Fibroblast of lung (primary cell): ENCODE measurements at places on chromosomes 5 and 9. TPM values are rescaled to one million over a fixed set of nuclear protein-coding genes. Genes with fewer than 3 reads are reported as not detected.

BTNL8 gene
- not detected in 2 replicates for total RNA-seq

EMB gene
- total RNA-seq = 2.6 and 11.6 TPM in 2 replicates

VAV2 gene
- 15.2 and 17.7 TPM in 2 replicates for total RNA-seq

GRCh38 chr5:65213921-65214525 lies 267.7 kb downstream of the ADAMTS6 start:
- H3K27ac ChIP-seq = no peak overlapping the region
- no peak overlapping the region for H3K4me3 ChIP-seq
- peak; percentile 46 for DNase-seq
- no peaks in the 10 kb centered on the region for H3K36me3 ChIP-seq
- H3K4me1 ChIP-seq = peaks cover 7% of the 10 kb centered on the region

PGM5 gene
- total RNA-seq = 37.5 and 113 TPM in 2 replicates

TAF11L10 gene
- not detected in 2 replicates for total RNA-seq

- H3K27ac ChIP-seq = no peak overlapping the region
- H3K36me3 ChIP-seq = no peaks in the 10 kb centered on the region
- H3K4me1 ChIP-seq = peaks cover 13% of the 10 kb centered on the region
- H3K4me3 ChIP-seq = no peak overlapping the region
- H3K27me3 ChIP-seq = no peaks in the 10 kb centered on the region
- no peak for DNase-seq
Observed at GRCh38 chr5:1103505-1104326, 8.1 kb downstream of the SLC12A7 start.

PKD2L2 gene
- 0.26 TPM in 1 of 2 replicates, not detected in the other for total RNA-seq

- H3K4me3 ChIP-seq = no peak overlapping the region
- H3K36me3 ChIP-seq = no peaks in the 10 kb centered on the region
- no peaks in the 10 kb centered on the region for H3K27me3 ChIP-seq
- H3K4me1 ChIP-seq = no peaks in the 10 kb centered on the region
- no peak for DNase-seq
Observed at GRCh38 chr5:12645582-12645981, 741.3 kb upstream of the CTNND2 start.

- no peak for DNase-seq
- no peaks in the 10 kb centered on the region for H3K27me3 ChIP-seq
- H3K27ac ChIP-seq = no peak overlapping the region
- peaks cover 3% of the 10 kb centered on the region for H3K4me1 ChIP-seq
- H3K36me3 ChIP-seq = no peaks in the 10 kb centered on the region
Observed at GRCh38 chr9:96858018-96858573, 3.8 kb upstream of the ZNF782 start.

RASGEF1C gene
- under 0.01 TPM in 2 replicates for total RNA-seq

GRCh38 chr5:111776913-111777781 lies 20.2 kb upstream of the NREP start:
- no peak overlapping the region for H3K4me3 ChIP-seq
- no peak for DNase-seq
- no peaks in the 10 kb centered on the region for H3K27me3 ChIP-seq

DNA sequence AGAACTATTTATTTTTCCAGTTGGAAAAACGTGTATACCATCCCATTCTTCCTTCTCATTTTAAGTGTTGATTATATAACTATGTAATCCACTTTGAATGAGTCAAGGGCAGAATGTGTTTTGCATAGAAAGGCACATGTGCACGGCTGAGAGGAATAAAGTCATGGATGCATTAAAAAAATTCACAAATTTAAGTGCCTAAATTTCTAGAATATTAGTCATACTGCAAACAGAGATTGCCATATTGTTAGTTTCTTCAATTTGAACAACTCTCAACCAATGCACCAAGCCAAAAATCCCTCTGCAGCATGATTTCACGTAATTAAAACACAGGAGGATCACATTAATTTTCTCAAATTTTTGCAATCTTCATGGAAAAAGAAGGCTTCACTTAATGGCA lies 166.3 kb downstream of the MPDZ start:
- no peak overlapping the region for H3K4me3 ChIP-seq
- no peaks in the 10 kb centered on the region for H3K27me3 ChIP-seq
- H3K27ac ChIP-seq = no peak overlapping the region
- H3K36me3 ChIP-seq = peaks cover 2% of the 10 kb centered on the region
- DNase-seq = peak; percentile 71
- peaks cover 4% of the 10 kb centered on the region for H3K4me1 ChIP-seq

GRCh38 chr5:3302228-3302627 lies 293.4 kb upstream of the IRX1 start:
- no peaks in the 10 kb centered on the region for H3K36me3 ChIP-seq
- H3K4me3 ChIP-seq = no peak overlapping the region
- no peaks in the 10 kb centered on the region for H3K4me1 ChIP-seq
- no peaks in the 10 kb centered on the region for H3K27me3 ChIP-seq

SV2C gene
- not detected in 2 replicates for total RNA-seq

GRCh38 chr5:153546566-153546965 lies 56.1 kb downstream of the GRIA1 start:
- H3K27ac ChIP-seq = no peak overlapping the region
- peaks cover 7% of the 10 kb centered on the region for H3K4me1 ChIP-seq
- H3K4me3 ChIP-seq = no peak overlapping the region
- peak; percentile 62 for DNase-seq
- no peaks in the 10 kb centered on the region for H3K36me3 ChIP-seq

DNA sequence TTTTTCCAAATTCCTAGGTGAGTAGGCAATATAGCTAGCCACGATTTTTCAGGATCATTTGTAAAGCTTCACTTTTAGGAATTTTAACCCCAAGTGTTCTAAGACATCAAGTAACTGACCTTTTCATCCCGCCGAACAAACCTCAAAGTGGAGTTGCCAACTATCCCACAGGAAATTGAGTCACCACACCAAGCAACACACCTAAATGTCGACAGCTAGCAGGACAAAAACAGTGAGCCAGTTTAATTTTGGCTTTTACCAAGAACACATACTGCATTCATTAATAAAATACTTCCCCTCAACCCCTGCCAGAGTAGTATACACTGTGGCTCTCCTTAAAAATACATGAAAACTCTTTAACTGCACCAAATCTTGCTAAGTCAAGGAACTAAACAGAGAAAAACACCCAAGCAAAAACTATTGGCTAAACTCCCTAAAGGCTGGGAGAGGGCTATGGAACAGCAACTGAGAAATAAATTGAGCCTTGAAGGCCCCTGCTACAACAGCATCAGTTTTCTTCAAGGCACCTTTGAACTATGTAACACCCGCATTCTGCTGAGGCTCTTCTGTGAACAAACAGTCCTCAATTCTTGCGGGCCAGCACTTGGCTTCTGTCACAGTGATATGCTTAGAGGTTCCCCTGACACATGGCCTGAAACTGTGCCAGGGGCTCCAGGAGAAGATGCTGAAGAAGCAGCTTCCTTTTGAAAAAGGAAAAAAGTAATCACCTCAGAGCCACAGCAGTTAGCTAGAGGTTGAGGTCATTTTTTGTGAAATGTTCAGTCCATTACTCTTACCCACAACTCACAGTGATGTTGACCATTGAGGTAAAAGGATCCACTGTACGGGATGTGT lies 459.6 kb downstream of the RAB3C start:
- H3K4me1 ChIP-seq = no peaks in the 10 kb centered on the region
- no peak overlapping the region for H3K27ac ChIP-seq
- no peak overlapping the region for H3K4me3 ChIP-seq
- peak; percentile 65 for DNase-seq

DNA sequence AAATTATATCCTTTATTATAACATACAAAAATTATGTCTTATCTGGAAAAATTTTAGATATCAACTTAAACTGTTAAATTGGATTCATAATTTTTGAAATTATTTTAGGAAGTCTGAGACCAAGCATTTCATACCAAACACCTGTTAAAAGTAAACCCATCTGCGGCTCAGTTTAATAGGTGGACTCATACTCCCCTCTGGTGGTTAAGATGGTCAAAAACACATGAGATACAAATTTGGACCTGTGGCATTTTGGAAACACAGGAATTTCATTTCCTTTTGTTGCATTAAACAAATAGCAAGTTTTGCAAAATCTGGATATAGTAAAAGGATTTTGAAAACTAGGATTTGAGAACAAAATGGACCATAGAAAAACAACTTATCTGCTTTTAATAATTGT lies 53.7 kb downstream of the RGMB start:
- no peak overlapping the region for H3K4me3 ChIP-seq
- no peaks in the 10 kb centered on the region for H3K27me3 ChIP-seq
- no peaks in the 10 kb centered on the region for H3K4me1 ChIP-seq

SPINK7 gene
- total RNA-seq = not detected in 2 replicates

DNA sequence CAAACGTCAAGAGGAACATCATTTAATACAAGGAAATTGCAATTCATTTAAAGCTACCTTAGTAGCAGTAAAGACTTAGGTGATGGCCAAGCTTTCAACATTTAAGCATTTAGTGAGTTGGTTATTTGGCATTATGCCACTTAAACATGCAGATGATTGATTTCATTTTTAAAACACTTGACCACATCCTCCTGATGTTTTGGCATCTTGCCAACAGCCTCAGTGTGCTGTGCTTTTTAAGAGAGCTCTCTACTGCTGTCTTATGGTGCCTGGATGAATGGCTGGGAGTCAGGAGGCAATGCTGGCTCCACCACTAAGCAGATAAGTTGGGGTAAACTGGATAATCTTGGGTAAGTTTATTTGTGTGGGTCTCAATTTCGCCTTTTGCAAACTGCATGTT lies 364.5 kb downstream of the MAN2A1 start:
- no peaks in the 10 kb centered on the region for H3K36me3 ChIP-seq
- H3K27me3 ChIP-seq = no peaks in the 10 kb centered on the region
- peak; percentile 84 for DNase-seq
- H3K4me1 ChIP-seq = no peaks in the 10 kb centered on the region
- no peak overlapping the region for H3K4me3 ChIP-seq

IL17B gene
- total RNA-seq = not detected in 2 replicates

PMPCA gene
- total RNA-seq = 26.4 and 31.3 TPM in 2 replicates

CSF2 gene
- total RNA-seq = 0.51 and 0.66 TPM in 2 replicates

DNA sequence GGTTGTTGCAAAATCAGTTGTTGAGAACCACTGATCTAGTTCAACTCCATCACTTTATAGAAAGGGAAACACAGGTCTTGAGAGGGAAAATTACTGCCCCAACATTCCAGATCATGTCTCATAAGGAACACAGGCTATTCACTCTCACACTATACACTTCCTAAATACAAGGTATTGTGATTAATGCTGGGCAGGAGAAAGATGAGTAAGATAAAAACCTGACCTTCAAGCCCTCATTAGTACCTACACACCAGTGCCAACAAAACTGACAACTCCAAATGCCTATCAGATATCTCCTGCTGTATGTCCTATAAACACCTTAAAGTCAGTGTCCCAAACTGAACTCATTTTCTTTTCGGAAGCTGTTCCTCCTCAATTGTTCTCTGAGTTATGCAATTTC lies 8.2 kb downstream of the GNE start:
- no peaks in the 10 kb centered on the region for H3K27me3 ChIP-seq
- H3K27ac ChIP-seq = no peak overlapping the region
- peaks cover 5% of the 10 kb centered on the region for H3K36me3 ChIP-seq
- no peak overlapping the region for H3K4me3 ChIP-seq
- H3K4me1 ChIP-seq = no peaks in the 10 kb centered on the region

DNA sequence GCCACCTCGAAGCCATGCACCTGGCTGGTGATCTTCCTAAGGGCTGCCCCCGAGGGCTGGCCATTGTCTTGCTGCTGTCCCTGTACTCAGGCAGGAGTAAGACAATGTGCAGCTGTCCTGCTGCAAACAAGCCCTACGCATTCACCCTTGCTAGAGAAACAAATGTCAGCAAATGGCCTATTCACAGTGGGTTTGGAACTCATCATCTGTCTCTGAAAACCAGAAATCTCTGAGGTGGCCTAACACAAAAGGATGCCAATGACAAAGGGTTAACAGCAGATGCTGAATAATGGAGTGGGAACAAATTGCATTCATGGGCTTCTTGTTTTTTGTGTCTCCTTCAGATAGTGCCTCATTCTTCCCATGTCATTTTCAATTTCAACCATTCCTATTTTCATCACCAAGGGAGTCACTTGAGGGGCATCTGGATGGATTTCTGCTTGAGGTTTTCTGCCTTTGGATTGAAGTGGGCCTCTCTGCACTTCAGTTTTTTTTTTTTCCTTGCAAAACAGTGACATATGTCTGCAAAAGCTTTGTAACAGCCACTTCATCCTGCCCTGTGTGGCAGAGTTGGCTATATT lies 261.6 kb upstream of the VLDLR start:
- H3K4me1 ChIP-seq = no peaks in the 10 kb centered on the region
- H3K27ac ChIP-seq = no peak overlapping the region
- no peak overlapping the region for H3K4me3 ChIP-seq
- DNase-seq = no peak

PCDHA9 gene
- 0.26 and 0.33 TPM in 2 replicates for total RNA-seq

- DNase-seq = no peak
- H3K27me3 ChIP-seq = no peaks in the 10 kb centered on the region
- no peaks in the 10 kb centered on the region for H3K4me1 ChIP-seq
- H3K36me3 ChIP-seq = no peaks in the 10 kb centered on the region
- H3K27ac ChIP-seq = no peak overlapping the region
Observed at GRCh38 chr5:111595425-111595824, 83.1 kb upstream of the STARD4 start.

DNA sequence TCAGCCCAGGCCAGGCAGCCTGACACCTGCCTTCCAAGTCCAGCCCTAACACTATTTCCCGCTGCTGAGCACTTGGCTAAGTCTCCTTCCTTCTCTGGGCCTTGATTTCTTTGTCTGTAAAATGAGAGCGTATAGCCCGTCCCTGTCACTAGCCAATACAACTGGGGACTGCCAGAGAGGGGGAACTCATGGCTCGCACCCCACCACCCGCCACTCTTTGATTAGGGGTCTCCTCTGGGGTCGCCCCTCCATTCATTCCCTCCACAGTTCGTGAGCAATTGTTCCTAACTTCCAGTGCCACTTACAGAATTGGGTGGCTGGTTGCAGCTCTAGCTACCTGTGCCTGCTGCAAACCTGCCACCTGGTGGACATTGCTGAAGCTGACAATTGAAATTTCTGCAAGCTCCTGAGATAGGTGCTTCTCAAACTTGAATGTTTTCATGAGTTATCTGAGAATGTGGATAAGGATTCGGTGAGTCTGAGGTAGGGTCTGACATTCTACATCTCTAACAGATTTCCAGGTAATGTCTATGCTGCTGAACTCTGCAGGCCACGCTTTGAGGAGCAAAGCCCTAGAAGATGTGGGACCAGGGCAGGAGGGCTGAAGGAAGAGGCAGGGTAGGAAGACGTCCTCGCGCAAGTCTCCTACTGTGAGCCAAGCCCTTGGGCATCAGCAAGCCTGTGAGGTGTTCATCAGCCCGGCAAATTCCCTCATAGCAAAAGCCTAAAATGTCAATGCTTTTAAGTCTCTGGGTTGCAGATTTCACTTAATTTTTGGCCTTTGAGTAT lies 13.3 kb upstream of the RECK start:
- H3K36me3 ChIP-seq = no peaks in the 10 kb centered on the region
- no peak overlapping the region for H3K4me3 ChIP-seq
- no peaks in the 10 kb centered on the region for H3K4me1 ChIP-seq
- H3K27ac ChIP-seq = no peak overlapping the region

DNA sequence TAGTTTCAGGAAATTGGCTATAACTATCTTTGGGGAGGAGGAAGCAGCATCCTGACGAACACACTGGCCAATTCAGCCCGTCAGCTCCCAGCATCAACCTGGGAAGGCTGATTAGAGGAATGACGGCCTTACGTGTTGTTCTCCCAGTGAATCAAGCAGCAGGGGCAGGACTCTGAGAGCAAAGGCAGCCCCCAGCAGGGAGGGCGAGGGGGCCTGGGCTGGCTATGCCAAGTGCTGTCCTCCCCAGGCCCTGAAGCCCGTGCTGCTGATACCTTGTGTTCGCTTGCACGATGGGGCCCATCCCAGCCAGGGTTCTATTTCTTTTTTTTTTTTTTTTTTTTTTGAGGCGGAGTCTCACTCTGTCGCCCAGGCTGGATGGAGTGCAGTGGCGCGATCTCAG lies 254.1 kb downstream of the FSTL4 start:
- H3K4me3 ChIP-seq = no peak overlapping the region
- no peak overlapping the region for H3K27ac ChIP-seq
- peaks cover 7% of the 10 kb centered on the region for H3K27me3 ChIP-seq
- no peaks in the 10 kb centered on the region for H3K36me3 ChIP-seq
- H3K4me1 ChIP-seq = no peaks in the 10 kb centered on the region
